Stimulated activated CD4-positive, alpha-beta T cell treated with anti-CD3 and anti-CD28 coated beads, Interleukin-1b, Interleukin-23, amount 100 ng/mL, for 24 hours (primary cell): ENCODE measurements at places on chromosomes 11 and 22.

DNA sequence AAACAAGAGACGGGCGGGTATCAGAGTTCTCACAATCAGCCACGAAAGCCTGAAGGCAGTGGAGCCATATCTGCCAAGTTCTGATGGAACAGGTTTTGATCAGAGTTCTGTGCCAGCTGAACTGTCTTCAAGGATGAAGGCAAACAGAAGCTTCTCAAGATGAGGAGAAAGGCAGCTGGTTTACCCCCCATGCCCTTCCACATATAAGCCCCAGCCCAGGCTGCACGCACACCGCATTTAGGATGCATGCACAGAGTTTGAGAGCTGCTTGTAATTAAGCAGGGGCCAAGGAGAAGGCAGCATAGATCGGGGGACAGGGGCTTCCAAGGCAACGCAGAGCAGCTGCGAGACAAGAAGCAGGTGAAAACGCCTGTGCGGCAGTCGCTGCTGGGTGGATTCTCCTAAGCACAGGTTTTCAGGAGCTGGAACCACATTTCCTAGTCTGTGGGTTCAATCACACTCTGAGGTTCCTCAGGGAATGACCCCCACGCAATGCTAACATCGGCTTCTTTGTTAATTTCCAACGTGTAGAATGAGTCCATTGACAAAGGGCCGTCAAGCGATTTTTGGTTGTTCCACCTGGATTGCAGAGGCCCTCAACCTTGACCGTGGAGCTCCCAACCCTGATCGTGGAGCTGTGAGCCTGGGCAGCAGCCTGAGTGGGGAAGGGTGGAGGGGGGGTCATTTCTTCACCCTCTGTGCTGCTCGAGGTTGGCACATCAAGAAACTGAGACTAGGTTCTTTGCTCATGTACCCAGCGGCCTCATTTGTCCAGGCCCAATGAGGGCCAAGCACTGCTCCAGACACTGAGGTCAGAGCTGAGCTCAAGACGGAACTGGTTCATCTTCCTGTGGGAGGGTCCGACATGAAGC is 81.7 kb upstream of the SHISAL1 start:
- DNase-seq: no peak

- DNase-seq: no peak
These were observed 13.6 kb downstream of the UCP2 start for GRCh38 chr11:73969091-73969490.

DNA sequence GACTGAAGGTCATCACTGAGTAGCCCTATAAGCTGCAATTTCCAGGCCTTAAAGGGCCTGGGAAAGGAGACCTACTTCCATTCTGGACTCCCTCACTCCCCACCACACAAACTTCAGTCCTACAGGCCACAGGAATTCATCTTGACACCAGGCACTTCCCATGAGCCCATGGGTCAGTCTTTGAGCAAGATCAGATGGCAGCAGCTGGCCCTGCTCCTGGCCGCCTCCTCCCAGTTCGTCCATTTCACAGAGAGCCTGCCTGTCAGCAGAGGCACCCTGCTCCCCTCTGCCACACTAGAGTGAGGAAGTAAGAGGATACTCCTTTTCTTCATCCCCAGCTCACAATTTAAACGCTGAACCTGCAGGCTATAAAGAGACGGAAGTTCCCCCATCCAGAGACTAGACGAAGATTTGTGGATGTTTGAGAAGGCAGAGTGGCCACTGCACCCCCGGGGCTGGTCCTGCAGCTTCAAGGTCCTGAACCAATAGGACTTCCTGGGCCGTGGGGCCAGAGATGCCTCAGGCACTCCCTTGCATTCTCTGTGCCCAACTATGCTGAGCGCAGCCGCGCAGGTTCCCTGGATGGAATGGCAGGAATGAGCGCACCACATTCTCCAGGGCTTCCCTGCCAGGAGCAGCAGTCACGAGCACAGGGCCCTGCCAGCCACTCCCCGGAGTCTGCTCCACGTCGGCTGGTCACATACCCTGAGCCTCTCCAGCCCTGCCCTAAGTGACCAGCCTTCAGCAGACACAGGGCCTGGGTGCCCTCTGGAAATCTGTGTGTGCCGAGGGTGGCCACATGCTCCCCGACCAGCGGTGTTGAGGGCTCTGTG is 33.5 kb upstream of the BID start:
- DNase-seq: no peak

- no peak for DNase-seq
These were observed 15.4 kb upstream of the TMPRSS13 start for GRCh38 chr11:117944554-117944953.

DNA sequence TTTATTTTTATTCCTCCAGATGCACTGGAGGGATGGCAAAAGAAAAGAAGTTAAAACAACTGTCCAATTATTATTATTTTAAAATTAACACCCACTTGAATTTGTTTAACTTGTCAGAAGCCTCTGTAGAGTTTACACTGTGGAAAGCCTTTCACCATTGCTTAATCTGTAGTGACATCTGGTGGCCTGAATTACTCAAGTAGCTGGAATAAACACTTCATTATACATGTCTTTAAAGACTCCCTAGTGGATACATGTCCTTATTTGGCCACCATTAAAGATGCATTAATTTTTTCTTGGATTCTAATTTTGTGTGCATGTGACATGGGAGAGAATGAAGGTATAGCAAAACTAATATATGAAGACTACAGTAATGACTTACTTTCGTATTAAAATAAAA is 1496.5 kb downstream of the FAM181B start:
- DNase-seq: no peak

DNA sequence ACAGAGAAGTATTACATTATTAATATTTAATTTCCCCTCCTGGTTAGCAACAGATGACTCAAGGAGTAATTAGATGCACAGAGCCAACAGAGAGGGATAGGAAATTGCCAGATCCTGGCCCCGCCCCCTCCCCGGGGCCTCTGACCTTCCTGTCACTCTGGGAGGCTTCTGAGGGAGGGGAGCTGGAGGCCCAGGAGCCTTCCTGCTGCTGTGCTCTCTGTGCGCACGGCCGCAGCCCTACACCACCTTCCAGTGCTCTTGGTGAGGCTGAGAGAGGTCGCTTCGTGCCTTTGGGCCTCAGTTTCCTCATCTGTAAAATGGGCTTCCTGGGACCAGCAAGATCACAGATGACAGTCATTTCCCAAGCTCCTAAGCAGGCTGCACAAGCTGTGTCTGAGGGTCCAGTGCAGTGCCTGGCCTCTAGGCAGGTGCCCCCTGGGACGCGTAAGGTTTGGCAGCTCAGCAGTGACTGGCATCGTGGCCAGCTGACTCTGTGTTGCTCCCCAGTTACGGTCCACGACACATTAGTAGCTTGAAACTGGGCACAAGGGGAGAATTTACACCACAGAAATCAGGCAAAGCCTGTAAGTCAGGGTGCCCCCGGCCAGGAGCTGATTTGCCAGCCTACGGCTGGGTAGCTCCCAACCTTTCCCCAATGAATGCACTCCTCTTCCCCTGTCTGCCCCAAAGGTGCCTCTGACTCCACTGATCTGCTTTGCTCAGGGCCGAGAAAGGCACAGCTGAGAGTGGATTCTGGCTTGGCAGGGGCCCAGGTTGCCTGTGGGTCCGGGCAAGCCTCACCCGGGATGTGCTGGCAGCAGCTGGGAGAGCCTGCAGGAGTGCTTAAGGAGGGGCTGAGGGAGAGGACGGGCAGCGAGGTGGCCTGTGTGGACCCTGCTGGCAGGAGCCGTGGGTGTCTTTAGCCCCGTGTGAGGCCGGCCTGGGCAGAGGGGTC is 2.3 kb downstream of the ADORA2A start:
- no peak for DNase-seq

GRCh38 chr22:35564975-35565867 is 24.6 kb downstream of the RASD2 start:
- no peak for DNase-seq

DNA sequence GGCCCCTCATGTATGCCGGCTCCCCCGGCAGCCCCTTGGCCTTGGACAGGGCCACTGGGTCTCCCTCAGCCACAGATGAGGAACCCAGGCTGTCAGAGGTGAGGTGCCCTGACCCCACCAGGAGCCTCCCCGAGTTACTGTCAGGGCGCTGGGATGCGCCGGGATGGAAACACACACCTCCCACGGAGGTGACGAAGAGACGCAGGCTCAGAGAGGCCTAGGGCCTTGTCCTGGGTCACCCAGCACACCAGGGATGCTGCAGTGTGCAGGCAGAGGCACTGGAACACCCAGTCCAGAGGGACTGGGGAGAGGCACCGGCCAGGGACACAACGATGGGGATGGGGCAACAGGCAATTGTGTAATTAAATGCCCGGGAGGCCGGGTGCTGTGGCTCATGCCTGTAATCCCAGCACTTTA is 81.2 kb upstream of the PRR5 start:
- no peak for DNase-seq

GRCh38 chr22:48653929-48654328 is 1173.7 kb downstream of the BRD1 start:
- DNase-seq: no peak

DNA sequence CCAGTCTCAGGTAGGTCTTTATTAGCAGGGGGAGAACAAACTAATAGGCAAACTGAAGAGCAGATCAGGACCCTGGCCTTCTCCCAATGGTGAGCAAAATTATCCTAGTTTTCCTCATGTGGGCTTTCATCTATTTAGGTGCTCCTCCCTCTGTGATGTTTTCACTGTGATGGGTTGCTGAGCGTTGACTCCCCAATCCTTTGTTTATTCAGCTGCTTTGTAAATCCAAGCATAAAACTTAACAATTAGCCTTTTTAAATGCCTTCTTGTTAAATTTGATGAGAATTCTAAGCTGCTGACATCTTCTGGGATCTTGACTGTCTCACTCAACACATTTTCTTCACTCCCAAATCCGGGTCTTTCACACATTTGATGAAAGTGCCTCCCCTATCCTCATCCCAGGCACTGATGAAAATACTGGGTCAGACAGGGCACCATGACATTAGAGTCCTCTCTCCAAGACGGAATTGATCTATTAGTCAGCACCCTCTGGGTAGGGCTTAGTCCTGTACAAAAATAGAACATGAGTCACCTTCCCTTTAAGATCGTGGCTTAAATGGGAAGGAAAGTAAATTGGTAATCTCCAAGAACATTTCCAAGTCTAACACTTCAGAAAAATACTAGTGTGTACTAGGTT is 199.3 kb upstream of the ISX start:
- no peak for DNase-seq

- DNase-seq: no peak
These were observed 7.7 kb downstream of the CCDC73 start for GRCh38 chr11:32786811-32787210.

DNA sequence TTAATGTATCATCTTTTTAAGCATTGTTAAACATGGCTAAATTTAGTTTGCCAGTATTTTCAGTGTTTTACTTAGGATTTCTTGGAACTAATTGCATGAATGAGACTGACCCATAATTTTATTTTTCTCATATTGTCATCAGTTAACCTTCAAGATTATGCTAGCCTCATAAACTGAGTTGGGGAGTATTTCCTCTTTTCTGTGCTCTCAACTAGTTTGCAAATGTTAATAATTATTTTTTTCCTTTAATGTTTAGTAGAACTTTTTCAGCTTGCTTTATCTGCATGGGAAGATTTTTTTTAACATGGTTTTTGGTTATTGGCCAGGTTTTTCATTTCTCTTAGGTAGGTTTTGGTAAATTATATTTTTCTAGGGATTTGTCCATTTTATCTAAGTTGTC is 235.4 kb upstream of the SESN3 start:
- no peak for DNase-seq

- DNase-seq: no peak
These were observed 40.2 kb downstream of the MACROD1 start for GRCh38 chr11:64125676-64126075.

DNA sequence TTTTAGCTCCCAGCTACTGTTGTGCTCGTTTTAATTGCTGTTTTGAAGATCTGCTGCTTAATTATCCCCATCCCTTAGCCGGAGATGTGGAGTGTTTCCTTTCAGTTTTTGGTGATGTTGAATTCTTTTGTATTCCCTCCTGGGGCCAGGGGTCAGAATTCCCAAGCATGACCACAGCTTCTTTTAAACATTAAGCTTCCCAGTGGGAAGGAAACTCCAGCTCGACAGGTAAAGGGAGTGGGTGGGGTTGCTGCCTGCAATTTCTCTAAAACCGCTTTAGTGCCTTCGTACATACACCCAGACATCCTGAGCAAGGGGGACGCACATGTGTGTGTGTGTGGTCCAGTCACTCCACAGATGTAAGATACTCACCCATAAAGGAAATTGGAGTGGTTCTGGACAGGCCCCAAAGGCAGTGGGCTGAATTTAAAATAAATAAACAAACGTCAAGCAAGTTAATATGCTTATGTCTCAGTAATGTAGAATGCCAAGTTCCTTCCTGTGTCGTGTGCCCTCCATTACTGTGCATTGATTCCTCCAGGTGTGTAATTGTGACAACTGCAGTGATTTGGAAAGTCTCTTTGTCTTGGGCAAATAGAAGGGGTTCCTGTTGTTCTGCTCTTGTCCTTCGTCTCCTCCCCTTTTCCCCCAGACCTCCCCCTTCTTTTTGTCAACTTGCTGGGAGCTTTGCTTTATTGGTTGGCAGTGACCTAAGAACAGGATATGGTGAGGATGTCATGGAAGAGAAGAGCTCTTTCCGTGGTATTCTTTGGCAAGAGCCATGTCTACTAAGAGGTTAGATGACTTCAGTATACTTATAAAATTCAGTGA is 19.2 kb upstream of the ADSL start:
- DNase-seq: no peak
